ENCODE measurements at places on chromosomes 1 and 21.

DNA sequence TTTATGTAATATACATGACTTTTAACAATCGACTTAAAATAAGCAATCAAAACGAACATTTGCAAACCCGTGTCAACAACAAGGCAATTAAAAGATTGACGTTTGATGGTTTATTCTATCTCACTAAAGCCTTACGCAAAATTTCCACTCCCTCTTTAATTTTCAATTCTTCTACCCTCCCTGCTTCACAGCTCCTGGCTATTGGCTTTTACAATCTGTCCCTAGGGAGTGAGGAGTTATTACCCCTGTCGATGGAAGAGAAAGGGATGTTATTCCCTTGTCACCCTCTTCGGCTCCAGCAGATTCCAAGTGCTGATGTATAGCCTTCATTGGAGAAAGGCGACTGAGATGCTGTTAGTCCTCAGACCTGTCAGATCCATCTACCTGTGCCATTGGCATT lies 161.3 kb downstream of the ZNF281 start:
- no peak for DNase-seq

DNA sequence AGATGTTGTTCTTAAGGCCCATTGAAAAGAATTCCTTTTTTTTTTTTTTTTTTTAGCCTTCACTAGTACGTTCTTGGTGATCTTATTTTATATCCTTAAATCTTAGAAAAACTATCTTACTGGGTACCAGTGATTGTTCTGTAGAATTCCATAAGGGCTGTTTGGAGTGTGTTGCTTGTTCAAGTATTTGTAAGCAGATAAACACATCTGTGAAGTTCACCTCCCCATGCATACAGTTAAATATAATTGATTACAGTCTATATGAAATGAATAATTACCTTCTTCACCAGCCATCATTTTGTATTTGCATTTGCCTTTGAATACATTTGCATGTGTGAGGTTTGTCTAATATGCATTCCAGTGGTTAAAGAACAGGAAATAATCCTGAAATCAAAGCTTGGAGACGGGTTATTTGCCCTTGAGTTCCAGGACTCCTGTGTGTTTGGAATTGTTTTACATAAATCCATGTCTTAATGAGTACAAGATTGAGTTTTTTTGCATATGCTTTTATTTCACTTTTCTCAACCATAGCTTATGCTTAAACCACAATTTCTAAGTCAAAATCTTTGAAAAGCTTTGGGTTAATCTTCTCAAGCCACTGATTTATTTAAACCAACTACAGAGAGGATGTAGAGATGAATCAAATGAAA lies 73.1 kb downstream of the VPS13D start:
- peak; percentile 16 for DNase-seq

DNA sequence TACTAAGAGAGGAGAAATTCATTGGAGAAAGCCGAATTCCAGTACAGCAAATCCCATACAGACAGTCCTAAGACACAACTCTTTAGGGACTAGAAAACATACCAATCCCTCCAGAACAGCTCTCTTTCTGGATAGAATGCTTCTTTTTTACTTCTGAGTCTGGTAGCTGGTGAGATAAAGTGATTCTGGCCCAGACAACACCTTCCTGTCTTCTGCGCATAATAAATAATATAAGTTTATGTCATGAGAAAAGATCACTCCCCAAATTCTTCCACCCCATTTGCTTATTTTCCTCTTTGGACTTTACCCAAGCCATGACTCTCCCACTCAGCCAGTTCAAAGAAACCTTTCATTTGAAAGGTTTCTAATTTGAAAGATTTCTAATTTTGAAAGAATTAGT lies 98.4 kb downstream of the EDEM3 start:
- DNase-seq, result no peak

- DNase-seq, result peak; percentile 87
Observed at GRCh38 chr1:110555807-110556470, 37.0 kb upstream of the KCNA10 start.

DNA sequence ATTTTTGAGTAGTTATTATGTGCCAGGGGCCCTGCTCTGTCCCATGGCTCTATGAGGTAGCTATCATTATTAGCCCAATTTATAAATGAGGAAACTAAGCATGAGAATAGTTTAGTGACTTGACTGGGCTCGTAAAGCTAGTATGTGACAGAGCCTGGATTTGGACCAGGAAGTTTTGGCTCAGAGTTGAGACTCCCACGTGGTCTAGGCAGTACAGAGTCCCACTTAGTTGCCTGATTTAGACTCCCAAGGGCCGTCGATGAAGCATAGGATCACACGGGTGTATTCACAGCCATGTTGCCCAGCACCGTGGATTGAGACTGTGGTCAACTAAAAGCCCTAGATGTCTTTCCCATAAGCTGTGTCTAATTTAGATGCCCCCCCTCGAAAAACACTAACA lies 81.7 kb downstream of the DDX20 start:
- DNase-seq, result no peak

DNA sequence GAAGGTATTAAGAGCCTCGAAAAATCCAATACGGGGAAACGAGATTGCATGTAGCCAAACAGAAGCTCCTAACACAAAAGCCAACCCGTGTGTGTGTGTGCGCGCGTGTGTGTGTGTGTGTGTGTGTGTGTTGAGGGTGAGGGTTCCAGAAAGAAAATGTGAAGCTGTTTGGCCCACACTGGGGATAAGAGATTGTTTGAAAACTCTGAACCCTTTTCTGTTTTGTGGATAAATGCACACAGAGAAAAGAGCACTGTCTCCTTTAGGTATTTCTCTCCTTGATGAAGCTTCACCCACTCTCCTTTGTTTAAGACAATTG lies 1.9 kb downstream of the WLS start:
- DNase-seq, result peak; percentile 47

GRCh38 chr1:61332196-61332753 lies 249.9 kb downstream of the NFIA start:
- no peak for DNase-seq

DNA sequence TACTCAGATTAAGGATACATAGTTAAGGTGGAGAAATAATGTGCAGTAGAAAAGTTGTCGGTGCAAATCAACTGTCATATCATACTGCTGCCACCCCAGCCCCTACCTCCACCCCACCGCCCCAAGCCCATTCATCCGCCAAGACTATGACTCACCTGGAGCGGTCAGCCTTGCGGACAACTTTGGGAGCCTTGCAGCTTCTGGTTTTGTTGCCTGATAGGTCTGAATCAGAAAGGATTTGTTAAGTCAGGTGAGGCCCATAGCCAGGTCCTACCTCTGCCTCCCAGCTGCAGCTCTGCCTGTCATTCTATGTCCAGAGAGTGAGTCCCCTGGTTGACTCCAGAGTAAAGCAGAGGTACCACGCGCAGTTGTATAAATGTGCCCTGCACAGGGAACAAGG lies 12.6 kb downstream of the C1orf162 start:
- DNase-seq, result no peak

DNA sequence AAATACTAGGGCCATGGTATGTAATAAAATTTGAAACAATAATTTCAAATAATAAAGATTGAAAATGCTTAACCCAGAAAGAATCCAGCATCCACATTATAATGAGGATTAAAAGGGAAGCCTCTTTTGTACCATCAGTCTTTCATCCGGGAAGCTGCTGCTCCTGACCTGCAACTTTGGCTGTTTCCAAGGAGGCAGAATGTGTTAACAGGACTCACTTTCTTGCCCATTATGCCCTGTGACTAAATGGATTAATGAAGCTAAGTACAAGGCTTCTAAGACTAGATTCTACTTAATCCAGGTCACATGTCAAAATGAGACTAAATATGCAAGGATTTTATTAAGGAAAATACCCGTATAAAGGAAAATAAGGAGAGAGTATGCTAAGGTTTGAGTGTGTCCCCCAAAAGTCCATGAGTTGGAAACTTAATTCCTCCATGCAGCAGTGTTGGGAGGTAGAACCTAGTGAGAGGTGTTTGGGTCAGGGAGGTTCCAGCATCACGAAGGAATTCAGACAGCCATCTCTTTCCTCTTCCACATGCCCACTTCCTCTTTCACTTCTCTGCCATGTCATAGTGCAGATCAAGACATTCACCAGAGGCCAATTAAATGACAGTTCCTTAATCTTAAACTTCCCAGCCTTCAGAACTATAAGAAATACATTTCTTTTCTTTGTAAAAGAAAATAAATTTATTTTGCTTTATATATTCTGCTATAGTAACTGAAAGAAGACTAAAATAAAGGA lies 27.7 kb downstream of the FMO2 start:
- peak; percentile 14 for DNase-seq

GRCh38 chr1:198519639-198520501 lies 20.6 kb downstream of the ATP6V1G3 start:
- DNase-seq, result no peak

DNA sequence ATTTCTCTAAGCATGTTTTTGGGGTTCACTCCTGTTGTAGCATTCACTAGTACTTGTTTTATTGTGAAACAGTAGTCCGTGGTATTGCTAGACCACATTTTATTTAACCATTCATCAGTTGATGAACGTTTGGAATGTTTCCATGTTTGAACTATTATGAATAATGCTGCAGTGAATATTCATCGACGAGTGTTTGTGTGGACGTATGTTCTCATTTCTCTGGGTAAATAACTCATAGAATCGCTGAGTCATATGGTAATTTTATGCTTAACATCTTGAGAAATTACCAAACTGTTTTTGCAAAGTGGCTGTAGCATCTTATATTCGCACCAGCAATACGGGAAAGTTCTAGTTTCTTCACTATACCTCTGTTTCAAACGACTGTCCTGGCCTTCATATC lies 28.0 kb upstream of the KAZN start:
- no peak for DNase-seq

DNA sequence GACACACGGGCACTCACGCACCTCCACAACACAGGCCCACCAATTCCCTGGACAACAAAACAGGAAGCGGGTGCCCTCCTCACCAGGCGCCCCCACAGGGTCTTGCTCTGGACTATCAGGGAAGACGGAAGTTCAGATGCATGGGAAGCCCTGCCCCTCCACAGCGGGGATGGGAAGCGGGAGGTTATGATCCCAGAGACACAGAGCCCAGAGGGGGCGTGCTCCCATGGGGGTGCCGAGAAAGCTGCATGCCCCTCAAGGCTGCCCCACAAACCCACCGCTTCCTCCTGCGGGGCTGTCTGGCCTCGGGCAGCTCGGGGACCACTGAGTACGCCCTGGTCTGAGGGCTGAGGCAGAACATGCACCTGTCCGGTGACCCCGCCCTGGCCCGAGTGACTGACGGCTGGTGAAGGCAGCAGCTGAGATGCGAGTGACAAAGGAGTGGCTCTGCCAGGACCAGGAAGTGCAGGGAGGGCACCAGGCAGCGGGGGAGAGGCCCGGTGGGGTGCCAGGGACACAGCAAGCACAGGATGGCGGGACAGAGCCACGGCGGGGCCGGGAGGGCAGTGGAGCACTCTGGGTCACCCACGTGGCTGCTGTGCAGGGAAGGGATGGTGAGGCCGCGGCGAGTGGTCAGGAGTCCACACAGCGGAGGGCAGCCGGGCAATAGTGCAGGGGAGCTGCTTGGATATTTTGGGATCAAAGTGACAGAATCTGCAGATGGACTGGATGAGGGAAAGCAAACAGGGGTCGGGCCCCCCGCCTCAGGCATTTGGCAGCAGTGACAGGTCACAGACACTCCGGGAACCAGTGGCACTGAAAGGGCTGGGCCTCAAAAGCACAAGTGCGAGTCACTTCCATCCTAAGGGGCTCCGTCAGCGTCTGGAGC lies 18.6 kb downstream of the NADK start:
- DNase-seq, result no peak

GRCh38 chr1:1087351-1088028 lies 13.4 kb upstream of the RNF223 start:
- DNase-seq, result no peak

GRCh38 chr21:36910581-36911307 lies 55.7 kb downstream of the HLCS start:
- no peak for DNase-seq

DNA sequence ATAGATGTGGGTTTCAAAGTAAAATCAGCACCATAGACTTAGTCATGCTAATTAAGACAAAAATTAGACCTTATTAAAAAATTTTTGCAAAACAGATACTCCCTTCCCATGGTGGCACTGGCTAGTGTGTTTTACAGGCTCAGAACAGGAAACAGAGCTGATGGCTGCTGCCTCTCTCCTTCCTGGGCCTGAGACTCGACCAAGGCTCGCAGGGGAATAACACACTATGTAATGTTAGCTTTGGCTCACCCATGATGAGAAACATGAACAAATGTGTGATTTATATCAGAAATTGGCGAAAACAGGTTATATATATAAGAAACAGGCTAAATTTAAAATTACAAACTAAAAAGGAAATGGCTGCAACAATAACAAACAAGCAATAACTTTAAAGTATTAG lies 50.7 kb downstream of the ERG start:
- no peak for DNase-seq

DNA sequence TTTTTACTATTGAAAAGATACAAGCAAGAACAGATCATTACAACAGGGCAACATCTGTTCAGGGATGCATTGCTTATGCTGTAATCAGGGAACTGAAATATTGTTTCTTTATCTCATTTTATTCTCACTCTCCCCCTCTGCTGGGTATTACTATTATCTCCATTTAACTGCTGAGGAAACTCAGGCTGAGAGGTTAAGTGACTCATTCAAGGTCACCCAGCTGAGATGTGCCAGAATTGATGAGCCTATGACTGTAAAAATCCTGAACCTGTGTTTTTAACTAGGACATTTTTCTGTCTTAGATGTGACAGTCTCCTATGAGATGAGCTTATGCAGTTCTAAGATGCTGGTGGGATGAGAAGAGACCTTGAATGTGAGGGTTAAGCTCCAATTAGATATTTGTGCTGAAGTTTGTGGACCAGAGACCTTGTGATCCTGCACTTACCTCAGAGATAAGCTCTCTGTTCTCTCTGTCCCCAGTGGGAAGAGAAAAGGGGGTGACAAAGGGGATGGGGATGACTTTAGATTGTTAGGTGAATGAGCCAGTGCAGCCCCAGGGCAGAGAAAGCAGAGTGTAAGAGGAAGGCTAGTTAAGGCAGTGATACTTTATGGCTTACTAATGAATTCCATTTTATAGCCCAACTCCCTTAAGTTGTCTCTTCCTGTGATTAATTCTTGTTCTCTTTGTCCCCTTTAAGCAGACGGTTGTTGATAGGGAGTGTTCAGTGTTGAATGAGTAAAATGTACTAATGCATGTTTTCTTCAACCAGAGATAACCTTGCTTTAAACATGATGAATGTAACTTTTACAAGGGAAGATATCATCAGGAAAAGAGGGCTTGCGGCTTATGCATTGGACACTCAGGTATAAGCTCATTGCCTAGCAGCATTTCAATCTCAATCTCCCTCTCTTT lies 111.4 kb downstream of the HLX start:
- DNase-seq, result no peak

GRCh38 chr1:7620196-7620595 lies 150.9 kb upstream of the VAMP3 start:
- no peak for DNase-seq

- DNase-seq, result peak; percentile 24
Observed at GRCh38 chr1:162632217-162632666, at the start of gene DDR2. TSS of gene DDR2 (plus strand) at chr1:162632464. CDS start at chr1:162719064, 86,600 bp downstream.
